ENCODE measurements at places on chromosomes 5 and 9.

DNA sequence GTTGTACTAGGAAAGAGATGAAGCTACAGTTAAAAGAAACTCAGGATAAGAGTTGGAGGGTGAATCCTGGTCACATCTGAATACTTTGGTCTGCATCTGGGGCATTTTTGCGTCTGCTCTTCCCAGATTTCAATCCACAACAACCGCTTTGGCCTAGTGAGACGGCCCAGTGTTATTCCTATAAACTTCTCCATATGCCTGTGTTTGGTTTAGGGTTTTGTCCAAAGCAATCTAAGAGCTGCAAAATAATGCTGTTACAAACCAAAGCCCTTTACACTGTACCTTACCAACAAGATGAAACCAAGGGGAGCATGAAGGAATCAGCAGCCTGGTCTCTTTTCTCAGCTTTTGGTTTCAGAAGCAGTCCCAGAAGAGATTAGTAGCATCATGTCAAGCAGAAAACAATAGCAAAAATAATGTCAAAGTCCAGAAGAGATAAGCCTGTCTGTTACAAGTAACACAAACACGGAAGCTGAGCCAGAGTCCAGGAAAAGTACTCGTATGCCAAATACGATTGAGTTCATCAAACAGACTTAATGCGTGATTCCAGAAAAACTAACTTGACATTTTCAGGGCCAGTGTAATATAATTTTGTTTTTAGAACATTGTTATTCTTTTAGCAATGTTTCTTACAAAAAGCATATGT lies 379.9 kb upstream of the ACO1 start:
- no peak for DNase-seq

GRCh38 chr9:15386465-15386864 lies 36.2 kb upstream of the SNAPC3 start:
- no peak for DNase-seq

- DNase-seq: no peak
Observed at GRCh38 chr9:20321423-20322082, 300.7 kb downstream of the MLLT3 start.

DNA sequence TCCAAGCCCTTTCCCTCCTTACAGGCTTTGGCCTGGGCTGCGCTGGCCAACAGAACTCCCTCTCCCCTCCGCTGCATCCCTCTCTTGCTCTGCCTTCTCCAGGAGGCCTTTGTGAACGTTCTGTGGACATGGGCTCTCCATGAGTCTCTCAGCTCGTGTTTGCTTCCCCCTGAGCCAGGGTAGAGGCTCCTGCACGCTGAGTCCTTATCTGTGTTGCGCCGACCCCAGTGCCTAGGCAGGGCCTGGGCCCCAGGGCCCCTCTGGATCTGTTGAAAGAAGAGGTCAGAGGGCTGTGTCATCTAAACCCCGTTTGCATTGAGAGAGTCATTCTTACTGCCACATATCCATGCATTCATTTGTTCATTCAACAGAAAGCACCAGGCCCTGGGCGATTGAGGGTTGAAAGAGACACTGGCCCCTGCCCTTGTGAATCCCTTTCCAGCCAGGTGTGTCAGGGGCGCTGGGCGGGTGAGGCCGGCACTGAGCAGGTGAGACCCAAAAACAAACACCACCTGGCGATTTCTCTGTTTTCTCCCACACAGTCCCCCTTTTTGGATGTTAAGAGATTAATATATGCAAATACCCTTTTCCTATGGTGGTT lies 111.2 kb upstream of the IER5L start:
- DNase-seq: no peak

DNA sequence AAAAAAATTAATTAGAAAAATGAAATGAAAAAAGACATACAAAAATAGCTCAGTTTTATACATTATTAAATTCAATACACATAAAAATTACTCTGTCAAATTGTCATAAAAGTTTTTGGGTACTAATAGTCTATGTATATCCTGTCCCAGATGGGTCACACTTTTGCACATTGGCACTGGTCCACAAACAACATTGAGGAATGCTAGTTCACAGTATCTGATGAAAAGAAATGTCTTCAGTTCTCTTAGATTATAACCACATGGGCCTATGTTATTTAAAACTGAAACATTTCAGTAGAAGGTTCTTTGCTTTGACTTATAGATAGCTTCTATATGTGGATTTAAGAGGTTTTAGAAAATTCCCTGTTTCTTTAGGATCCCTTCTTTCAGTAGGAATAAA lies 39.8 kb downstream of the LNPEP start:
- DNase-seq: no peak

- no peak for DNase-seq
Observed at GRCh38 chr9:114484854-114485443, 20.3 kb downstream of the WHRN start.

DNA sequence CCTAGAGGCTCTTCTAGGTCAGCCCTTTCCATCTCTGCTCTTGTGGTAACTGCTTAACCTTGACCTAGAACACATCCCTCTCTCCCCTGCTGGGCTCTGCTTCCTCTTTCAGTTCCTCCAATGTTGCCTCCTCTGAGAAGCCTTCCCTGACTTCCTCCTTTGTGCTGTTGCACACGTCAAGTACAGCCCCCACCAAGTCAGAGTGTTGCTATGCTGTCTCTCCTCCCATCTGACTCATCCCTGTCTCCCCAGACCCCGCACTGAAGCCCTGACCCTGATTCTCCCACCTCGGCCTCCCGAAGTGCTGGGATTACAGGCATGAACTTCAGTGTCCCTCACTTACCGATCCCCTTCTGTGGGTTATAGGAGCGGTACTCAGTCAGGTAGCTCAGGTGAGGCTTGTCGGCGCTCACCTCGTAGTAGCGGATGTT lies 10.4 kb upstream of the TRIM14 start:
- no peak for DNase-seq

GRCh38 chr5:135095871-135096270 lies 61.8 kb upstream of the PITX1 start:
- DNase-seq: no peak

- DNase-seq: peak; percentile 12
Observed at GRCh38 chr9:104027295-104027694, 66.8 kb upstream of the SMC2 start.

GRCh38 chr9:77183581-77183980 lies 6.2 kb downstream of the VPS13A start:
- no peak for DNase-seq

DNA sequence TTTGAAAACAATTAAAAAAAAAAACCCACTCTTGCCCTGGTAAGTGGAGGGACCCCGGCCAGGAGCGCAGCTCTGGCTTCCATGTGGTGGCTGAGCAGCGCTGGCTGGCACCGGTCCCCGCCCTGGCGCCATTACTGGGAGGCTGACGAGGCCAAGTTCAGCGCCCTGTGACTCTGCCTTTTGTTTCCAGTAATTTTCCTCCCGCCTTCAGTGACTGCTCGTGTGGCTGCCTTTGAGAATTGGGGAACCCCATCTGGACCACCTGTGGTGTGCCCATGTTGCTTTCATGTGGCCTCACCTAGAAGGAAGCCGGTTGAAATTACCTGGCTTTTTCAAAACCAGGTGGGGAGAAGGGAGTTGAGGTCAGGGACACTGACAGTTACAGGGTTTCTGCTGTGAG lies 136.1 kb downstream of the GAPVD1 start:
- DNase-seq: no peak

DNA sequence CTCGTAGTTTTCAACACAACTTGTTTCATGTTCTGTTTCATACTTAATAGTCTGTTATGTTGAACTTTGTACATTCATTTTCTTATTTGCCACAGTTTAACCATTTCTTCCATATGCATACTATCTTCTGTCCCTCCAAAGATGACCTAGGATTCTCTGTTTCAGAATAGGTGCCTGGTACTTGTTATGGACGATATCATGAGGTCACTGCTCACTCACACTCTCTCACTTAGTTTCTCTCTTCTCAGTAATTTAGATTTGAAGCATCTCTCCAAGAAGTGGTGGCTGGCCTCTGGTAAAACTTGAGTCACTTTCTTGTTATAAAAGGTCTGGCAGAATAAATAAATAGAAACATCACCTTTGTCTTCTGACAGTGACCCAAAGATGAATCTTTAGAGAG lies 28.4 kb downstream of the FBXO38 start:
- DNase-seq: no peak

DNA sequence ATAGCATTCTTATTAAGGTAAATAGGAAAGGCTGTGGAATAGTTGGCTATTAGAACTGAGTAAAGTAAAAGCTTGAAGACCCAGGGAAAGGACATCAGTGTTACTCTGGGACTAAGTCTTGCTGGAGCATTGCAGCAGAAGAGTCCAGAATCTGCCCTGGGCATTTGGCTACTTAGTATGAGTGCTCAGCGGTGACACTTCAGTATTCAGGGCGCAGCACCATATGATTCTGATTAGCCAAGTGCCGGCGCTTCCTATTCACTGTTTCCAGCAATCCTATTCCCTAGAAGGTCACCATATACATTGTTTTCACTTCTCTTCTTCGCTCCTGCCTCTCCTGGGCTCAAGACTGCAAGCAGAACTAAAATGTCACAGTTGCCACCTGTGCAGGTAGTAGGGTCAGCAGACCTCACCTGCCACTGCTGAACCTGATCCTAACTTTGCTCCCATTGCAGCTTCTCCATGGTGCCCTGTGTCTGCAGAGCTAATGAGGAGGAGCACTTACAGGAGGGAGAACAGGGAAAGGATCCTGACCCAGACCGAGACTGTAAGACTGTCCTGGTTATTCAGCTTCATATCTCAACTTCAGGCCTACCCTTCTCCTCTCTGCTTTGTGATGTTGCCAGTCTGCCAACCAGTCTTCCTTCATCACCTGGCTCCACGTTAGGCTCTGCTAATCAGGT lies 313.6 kb upstream of the PIK3R1 start:
- DNase-seq: no peak

GRCh38 chr5:34007201-34007620 lies 639 bp downstream of the AMACR start:
- no peak for DNase-seq

DNA sequence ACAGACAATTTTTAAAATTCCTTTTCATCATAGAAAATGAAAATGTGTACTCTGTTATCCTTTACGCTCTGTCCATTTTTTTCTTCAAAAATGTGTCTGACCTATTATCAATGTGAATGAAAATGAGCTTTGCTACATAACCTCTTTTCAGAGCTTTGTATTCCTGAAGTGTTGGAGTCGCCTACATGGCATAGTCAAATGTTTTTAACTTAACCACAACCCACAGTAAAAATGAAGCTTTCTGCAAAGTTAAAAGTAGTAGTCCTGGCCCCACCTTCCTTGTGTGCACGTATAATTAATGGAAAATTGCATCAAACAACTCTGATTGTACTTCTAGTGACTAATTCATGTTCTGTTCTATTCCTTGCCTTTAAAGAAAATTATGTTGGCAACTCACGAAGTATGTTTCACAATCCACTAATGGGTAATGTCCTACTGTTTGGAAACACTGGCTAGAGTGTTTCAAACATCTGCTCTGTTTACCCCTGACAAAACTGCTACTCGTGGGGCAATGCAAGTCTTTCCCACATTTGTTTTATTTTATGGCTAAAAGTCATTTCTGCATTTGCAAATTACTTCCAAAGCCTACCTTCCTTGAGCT lies 18.6 kb upstream of the PSAT1 start:
- DNase-seq: no peak

DNA sequence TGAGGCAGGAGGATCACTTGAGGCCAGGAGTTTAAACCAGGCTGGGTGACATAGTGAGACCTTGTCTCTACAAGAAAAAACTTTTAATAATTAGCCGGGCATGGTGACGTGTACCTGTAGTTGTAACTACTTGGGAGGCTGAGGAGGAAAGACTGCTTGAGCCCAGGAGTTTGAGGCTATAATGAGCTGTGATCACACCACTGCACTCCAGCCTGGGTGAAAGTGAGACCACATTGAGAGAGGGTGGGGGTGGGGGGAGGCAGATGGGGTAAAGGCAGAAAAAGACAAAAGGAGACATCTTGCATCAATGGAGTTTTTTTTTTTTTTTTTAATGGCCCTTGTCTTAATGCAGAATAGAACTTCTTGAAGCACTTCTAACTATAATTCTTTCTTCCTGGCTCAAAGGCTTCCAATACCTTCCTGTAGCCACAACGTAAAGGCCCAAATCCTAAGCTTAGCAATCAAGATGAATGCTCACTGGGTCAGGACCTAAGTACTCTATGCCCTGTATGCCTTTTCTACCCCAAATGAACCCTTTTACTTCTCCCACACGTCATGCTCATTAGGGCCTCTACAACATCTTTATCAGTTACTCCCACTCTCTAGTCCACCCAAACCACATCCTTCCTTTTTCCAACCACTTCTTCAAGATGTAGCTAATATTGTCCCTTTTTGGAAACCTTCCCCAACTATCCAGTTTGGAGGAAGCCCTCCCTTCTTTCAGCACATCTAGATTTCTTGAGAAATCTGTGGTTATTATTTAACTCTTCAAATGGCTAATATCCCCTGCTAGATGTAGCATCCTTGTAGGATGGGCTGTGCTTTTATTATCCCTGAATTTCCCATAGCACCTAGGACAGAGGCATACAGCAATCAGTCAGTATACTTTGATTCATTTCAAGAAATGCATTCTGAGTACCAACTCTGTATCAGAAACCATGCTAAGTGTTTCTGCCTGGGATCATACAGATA lies 40.8 kb downstream of the CSF2 start:
- no peak for DNase-seq

- no peak for DNase-seq
Observed at GRCh38 chr9:123225995-123226394, 42.4 kb downstream of the STRBP start.

- no peak for DNase-seq
Observed at GRCh38 chr5:78920604-78921003, 64.5 kb downstream of the ARSB start.

GRCh38 chr5:78526049-78526525 lies 122.5 kb downstream of the LHFPL2 start:
- DNase-seq: no peak

GRCh38 chr9:114218264-114219120 lies 63.2 kb downstream of the COL27A1 start:
- DNase-seq: no peak

- no peak for DNase-seq
Observed at GRCh38 chr9:116377179-116377798, 223.7 kb downstream of the PAPPA start.

GRCh38 chr9:84140535-84141101 lies 160.0 kb downstream of the RMI1 start:
- no peak for DNase-seq

GRCh38 chr5:55177078-55177477 lies 4.1 kb upstream of the CDC20B start:
- no peak for DNase-seq

GRCh38 chr5:6750142-6750840 lies 37.1 kb downstream of the TENT4A start:
- DNase-seq: no peak

DNA sequence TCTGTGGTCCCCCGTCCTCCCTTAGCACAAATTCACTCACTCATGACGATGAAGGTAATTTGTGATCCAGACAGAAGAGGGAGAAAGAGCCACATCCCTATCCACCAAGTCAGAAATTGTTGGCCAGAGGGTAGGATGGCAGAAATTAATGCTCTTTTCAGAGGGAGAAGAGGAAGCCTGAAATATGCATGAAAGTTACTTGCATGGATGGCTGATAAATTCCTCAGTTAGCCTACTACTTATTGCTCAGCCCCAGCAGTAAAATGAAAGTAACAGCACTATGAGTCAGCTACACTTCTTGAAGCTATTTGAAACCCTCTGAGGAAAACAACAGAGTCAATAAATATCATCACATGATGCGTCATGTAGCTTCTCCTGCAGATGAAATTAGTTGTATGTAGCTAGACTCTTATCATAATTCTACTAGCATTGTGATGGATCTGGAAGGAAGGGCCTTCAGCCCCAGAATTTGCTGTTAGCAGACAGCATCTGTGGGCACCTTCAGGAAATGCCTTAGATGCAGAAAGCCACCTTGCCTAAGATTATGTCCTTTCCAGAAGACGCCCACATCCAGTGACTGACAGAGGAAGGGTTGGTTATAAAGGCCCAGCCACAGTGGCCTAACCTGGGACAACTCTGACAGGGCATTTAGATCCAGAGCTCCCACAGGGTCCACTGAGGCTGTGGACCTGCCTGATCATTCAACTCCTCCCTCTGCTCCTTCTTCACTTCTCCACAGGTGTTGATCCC lies 81.2 kb upstream of the CCDC112 start:
- no peak for DNase-seq
